Stomach (tissue), 19 donors: ENCODE measurements at places on chromosomes 4 and X. TPM values are rescaled to one million over a fixed set of nuclear protein-coding genes. Genes with fewer than 3 reads are reported as not detected.

- DNase-seq, result no peak
- peaks cover 4% of the 10 kb centered on the region for H3K27me3 ChIP-seq
- H3K4me1 ChIP-seq, result no peaks in the 10 kb centered on the region
- no peak overlapping the region for H3K4me3 ChIP-seq
- H3K36me3 ChIP-seq, result no peaks in the 10 kb centered on the region
- H3K27ac ChIP-seq, result no peak overlapping the region
These were observed 128.1 kb upstream of the NDP start for GRCh38 chrX:44101281-44101680.

DNA sequence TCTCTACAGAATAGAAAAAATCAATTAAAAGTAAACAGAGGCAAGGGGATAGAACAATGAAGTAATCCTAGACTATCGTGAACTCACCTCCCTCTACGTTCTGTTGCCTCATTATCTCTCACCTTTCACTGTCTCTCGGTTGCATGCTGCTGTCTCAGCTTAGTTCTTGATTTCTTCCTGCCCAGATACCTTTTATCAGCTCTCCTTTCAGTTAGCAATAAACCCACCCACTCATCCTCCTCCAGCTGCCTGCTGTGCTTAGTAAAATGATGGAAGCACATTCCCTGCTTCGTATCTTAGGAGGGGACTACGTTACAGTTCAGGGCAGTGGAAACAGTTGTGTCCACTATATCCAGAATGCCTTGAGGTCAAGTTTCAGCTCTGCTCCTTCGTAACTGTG is 1709.5 kb upstream of the AGA start:
- DNase-seq, result no peak
- H3K4me3 ChIP-seq, result no peak overlapping the region
- no peaks in the 10 kb centered on the region for H3K4me1 ChIP-seq
- H3K27ac ChIP-seq, result no peak overlapping the region
- H3K36me3 ChIP-seq, result no peaks in the 10 kb centered on the region
- no peaks in the 10 kb centered on the region for H3K27me3 ChIP-seq

DNA sequence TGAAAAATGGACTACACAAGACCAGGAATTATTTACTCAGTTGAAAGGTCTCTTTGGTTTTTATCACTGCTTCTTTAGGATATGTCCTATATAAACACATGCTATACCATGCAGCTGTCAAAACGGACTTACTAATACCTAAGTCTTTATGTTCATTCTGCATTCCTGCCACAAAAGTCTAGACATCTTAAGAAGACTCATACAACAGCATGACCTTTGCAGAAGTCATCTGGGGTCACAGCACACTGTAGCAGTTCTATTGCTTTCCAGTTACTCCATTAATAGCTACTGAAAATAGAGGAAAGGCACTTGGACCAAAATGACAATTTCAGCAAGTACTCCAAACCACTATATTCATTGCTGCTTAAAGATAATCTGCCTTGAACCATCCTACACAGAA is 53.2 kb downstream of the DDX60 start:
- no peak overlapping the region for H3K4me3 ChIP-seq
- no peak for DNase-seq
- no peaks in the 10 kb centered on the region for H3K27me3 ChIP-seq
- H3K36me3 ChIP-seq, result peaks cover 58% of the 10 kb centered on the region
- H3K27ac ChIP-seq, result no peak overlapping the region

DNA sequence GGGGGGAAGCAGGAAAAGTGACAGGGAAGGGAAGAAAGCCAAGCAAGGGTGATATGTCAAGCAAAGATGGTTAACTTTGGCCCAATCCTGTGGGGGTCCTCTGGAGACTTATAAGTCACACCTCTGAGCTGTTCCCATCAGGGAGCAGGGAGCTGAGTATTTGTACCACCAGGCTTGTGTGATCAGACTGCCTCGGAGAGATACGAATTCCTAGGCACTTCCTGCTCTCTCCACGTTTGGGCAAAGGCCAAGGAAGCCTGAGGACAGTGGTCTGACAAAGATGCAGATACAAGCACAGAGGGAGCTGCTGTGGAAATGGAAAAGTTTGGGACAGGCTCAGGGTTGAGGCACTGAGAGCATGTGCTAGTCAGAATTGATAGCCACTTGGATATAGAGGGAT is 10.4 kb upstream of the PPP3CA start:
- no peaks in the 10 kb centered on the region for H3K27me3 ChIP-seq
- no peaks in the 10 kb centered on the region for H3K36me3 ChIP-seq
- no peak overlapping the region for H3K27ac ChIP-seq
- no peak overlapping the region for H3K4me3 ChIP-seq
- H3K4me1 ChIP-seq, result peaks cover 15% of the 10 kb centered on the region
- no peak for DNase-seq

Gene FGA
- total RNA-seq, result 9.5 TPM

DNA sequence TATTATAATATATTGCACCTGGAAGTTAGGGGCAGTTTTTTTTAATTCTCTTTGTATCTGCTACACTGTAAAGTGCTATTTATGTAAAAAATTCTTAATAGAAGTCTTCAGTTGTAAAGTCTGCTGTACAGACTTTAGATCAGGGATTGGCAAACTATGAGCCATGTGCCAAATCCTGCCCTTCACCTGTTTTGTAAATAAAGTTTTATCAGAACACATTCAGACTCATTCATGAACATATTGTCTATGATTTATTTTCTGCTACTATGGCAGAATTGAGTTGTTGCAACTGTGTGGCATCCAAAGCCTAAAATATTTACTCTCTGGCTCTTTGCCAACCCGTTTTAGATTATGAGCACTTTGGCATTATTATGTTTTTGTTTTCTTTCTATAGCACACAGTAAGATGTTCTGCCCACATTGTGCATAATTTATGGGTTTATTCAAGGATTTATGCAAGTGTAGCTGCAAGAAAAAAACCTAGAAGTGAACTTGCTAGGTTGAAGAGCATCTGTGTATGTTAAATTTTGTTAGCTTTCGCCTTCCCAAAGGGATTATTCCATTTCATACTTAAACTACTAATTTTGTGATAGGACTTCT is 56.9 kb downstream of the CLCN3 start:
- no peak overlapping the region for H3K4me3 ChIP-seq
- no peaks in the 10 kb centered on the region for H3K27me3 ChIP-seq
- no peaks in the 10 kb centered on the region for H3K4me1 ChIP-seq
